ENCODE measurements at places on chromosomes 13 and 19. TPM values are rescaled to one million over a fixed set of nuclear protein-coding genes. Genes with fewer than 3 reads are reported as not detected.

GRCh38 chr13:25215253-25215575 is 43.1 kb upstream of the AMER2 start:
- H3K27ac ChIP-seq = no peak overlapping the region
- no peak overlapping the region for H3K4me3 ChIP-seq
- no peaks in the 10 kb centered on the region for H3K36me3 ChIP-seq
- no peaks in the 10 kb centered on the region for H3K27me3 ChIP-seq

DNA sequence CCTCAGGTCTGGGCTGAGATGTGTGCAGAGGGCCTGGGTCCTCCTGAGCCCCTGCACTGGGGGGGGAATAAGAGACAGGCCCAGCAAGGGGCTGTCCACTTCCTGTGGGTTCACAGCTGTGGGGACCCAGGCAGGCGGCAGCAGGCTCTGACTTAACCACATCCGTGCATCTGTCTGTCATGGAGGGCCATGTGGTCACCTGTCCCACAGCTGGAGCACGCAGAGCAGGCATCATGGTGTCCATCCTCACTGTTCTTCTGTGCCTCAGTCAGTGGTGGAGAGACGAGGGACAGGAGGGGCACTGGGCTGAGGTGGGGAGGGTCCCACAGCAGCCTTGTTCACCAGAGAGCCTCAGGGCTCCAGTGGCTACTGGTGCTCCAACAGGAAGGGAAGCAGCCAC is 16.3 kb upstream of the KIR3DL3 start:
- no peak overlapping the region for H3K4me3 ChIP-seq
- H3K36me3 ChIP-seq = no peaks in the 10 kb centered on the region
- no peaks in the 10 kb centered on the region for H3K4me1 ChIP-seq
- H3K27me3 ChIP-seq = peaks cover 50% of the 10 kb centered on the region
- no peak for DNase-seq
- no peak overlapping the region for H3K27ac ChIP-seq

- H3K4me3 ChIP-seq = no peak overlapping the region
- H3K4me1 ChIP-seq = peaks cover 75% of the 10 kb centered on the region
Observed at GRCh38 chr19:11377237-11377636, 2.8 kb downstream of the SWSAP1 start.

DNA sequence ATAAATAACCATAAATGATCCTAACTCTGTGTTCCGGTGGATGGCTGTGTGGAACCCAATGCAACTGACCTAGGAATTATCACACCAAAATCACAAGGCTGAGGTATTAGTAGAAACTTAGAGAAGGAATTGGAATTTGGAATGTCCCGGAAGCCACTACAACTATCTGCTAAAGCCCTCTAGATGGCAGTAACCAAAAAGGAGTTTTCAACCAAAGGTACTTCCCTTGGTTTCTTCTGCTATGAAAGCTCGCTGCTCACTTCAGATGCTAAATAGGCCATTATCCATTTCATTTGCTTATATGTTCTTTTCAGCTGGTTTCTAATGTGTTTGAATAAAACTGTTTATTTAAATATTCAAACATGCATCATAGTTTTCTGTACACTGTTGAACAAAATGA is 1589.1 kb upstream of the SPRY2 start:
- H3K27me3 ChIP-seq = no peaks in the 10 kb centered on the region
- H3K4me1 ChIP-seq = no peaks in the 10 kb centered on the region
- H3K4me3 ChIP-seq = no peak overlapping the region
- H3K27ac ChIP-seq = no peak overlapping the region
- no peak for DNase-seq

The TBXA2R gene
- polyA plus RNA-seq = 2.8 TPM

The ZIC5 gene
- polyA plus RNA-seq = not detected

The UBE2L5 gene
- polyA plus RNA-seq = 0.30 TPM

Measured in left lung (tissue), 14 donors.